Activated T-helper 1 cell treated with anti-CD3 and anti-CD28 coated beads, Interleukin-2, amount 50 U/mL, for 16 hours (primary cell): ENCODE measurements at places on chromosomes 4 and X.
A peak's percentile ranks its signal among the peaks of the same experiment; 100 is the strongest.

GRCh38 chr4:157550028-157550427 lies 329.5 kb downstream of the GRIA2 start:
- no peak for DNase-seq

- DNase-seq: peak; percentile 23
Observed at GRCh38 chrX:10110984-10111363, 45.8 kb upstream of the CLCN4 start.

- no peak for DNase-seq
Observed at GRCh38 chrX:3415011-3415410, 68.6 kb upstream of the MXRA5 start.

DNA sequence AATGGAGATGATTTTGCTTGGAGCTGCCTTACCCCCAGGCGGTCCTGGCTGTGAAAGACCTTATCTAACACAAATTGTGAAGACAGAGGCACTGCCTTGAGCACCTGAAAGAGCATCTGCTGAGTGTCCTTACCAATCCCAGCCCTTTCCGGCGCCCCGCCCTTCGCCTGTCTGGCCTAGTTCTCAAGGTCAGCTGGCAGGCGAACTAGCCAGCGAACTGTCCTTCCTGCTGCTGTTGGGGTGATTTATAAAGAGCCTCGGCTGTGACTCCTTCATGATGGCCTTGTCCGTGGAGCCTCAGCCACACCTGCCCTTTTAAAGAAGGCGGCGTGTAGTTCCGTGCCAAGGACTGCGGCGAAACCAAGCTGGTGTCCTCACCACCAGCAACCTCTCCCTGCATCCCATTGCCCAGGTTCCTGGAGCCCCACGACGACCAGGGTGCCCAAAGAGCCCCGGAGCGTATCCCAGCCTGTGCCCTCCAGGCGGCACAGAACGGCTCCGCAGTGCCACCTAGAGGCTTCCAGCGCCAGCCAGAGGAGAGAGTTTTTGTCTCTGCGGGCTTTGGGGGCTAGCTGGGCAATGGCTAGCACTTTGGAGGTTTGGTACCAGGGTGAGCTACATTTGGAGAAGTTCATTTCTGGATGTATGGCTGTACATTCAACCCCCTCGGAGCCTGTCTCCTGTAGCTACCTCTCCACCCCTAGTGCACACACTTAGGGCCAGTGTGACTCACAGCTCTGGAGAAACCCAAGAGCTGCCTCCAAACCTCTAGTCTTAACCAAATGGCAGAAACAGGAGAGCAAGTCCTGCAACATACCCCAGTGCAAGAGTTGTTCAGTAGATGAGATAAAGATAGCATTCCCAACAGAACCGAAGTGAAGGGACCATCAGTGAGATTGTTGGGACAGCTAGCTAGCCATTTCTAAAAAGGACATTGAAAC lies 36.8 kb upstream of the VMA21 start:
- DNase-seq: no peak

GRCh38 chrX:129510331-129510730 lies 13.0 kb downstream of the SMARCA1 start:
- DNase-seq: no peak

GRCh38 chr4:125159001-125159400 lies 155.8 kb upstream of the FAT4 start:
- no peak for DNase-seq

GRCh38 chr4:156820931-156821330 lies 150.7 kb downstream of the PDGFC start:
- DNase-seq: no peak

DNA sequence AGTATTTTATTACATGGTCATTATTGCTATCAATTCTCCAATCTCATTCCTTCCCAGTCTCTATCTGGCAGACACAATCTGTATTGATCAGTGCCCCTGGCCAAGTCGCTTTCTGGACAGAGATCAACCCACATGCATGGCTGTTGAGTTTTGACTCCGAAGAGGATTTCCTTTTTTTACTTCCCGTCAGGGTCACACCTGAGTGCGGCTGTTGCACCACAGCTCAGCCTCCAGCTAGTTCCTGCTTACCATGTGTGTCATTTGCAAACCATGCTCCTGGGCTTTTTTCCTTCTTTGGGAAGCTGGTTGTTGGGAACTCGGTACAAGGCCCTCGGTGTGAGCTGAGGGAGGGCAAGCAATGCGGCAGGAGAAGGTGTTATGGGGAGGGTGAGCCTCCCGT lies 11.7 kb downstream of the MAGED2 start:
- DNase-seq: no peak
